ENCODE measurements at places on chromosomes 2 and 18.

DNA sequence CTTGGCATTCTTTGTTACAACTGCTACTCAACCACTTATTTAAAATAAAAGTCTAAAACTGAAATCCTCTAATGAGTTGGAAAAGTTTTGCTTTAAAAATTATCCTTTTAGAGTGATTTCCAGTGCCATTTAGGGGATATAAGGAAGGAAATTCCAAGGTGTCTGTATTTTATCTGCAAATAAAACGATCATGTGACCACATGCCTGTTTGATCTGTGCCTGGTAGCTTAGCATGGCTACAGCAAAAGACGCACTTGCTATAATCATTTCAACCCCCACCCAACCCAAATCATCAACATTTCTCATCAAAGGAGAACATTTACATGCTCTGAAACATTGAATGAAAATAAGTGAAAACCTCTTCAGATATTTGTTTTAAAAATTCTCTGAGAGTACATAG is 615.1 kb downstream of the IRS1 start:
- no peak for DNase-seq

- no peak for DNase-seq
These were observed 178.1 kb downstream of the MREG start for GRCh38 chr2:215835231-215835630.

GRCh38 chr2:13572466-13572865 is 855.7 kb downstream of the TRIB2 start:
- DNase-seq: peak; percentile 5

- DNase-seq: no peak
These were observed 338.6 kb upstream of the SOX11 start for GRCh38 chr2:5353565-5353964.

GRCh38 chr2:128412181-128412871 is 93.7 kb upstream of the HS6ST1 start:
- DNase-seq: no peak

- DNase-seq: no peak
These were observed 16.8 kb downstream of the KIF1A start for GRCh38 chr2:240803191-240803590.

GRCh38 chr2:44342854-44343253 is 18.4 kb downstream of the PREPL start:
- no peak for DNase-seq

DNA sequence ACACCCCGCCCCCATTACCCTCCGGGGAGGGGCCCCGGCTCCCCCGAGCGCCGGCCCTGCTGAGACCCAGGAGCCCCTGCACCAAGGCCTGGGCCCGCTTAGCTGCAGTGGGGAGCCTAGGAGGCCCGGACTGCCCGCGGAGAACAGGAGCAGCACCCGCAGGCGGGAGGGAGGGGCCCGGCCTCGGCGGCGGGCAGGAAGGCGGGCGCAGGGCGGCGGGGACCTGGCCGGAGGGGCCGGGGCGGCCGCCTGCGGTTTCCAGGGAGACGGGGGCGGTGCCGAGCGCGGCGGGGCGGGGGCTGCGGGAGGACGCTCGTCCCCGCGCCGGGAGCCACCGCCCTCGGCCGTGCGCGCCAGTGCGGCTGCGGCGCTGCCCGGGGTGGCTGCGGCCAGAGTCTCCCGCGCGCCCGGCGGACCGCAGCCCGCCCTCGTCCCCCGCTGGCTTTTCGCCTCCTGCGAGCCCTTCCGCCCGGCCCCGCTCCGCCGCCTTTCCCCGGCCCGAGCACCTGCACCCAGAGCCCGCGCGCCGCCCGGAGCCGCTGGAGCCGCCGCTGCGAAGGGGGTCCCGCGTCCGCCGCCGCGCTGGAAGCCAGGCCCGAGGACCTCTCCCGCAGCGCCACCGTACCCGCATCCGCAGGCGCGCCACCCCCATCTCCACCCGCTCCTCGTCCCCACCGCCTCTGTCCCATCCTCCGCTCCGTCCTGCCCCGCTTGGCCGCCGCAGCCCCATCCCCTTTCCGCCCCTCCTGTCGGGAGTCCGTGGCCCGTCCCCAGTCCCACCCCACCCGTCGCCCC is 17.2 kb downstream of the GPC1 start:
- DNase-seq: no peak

GRCh38 chr2:49004036-49004626 is 150.2 kb downstream of the FSHR start:
- no peak for DNase-seq

DNA sequence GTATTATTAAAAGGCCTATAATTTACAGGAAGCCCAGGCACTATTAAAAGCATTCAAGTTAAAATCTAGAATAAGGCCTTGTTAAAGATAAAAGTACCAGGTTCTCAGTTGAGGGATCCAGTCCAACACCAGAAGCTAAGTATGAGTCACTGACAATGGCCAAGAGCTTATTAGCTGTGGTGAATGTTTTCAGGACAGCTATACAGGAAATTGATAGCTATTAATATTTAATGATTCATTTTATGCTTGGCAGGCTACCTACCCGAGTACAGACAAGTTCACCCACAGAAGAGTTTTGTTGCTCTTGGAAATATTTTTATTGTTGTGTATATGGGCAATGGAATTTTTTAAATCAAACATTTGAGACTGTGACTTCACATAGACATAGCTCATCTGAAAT is 729.6 kb upstream of the ZNF804A start:
- no peak for DNase-seq

DNA sequence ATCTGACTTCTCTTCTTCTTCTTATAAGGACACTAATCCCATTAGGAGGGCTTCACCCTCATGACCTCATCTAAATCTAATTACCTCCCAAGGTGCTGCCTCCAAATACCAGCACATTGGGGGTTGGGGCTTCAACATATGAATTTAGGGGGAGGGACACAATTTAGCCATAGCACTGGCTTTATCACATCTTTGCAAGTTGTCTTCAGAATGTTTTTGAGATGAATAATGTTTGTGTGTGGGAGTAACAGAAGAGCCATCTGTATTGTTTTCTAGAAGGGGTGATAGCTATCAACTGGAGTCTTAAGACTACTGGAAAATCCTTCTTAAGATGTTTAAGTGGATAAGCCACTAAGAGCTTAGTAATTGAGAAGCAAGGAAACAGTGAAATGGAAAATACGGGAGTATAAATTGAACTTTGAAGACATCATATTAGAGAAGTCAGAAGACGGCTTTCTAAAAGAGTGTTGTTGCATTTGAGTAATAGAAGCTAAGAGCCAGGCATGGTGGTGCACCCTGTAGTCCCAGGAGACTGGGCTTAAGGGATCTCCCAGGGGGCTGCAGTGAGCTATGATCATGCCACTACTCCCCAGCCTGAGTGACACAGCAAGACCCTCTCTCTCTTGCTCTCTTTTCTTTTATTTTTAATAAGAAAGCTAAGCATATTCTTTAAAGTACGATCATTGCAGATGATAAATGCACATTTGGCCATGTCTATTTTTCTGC is 32.6 kb upstream of the B3GNT2 start:
- no peak for DNase-seq

DNA sequence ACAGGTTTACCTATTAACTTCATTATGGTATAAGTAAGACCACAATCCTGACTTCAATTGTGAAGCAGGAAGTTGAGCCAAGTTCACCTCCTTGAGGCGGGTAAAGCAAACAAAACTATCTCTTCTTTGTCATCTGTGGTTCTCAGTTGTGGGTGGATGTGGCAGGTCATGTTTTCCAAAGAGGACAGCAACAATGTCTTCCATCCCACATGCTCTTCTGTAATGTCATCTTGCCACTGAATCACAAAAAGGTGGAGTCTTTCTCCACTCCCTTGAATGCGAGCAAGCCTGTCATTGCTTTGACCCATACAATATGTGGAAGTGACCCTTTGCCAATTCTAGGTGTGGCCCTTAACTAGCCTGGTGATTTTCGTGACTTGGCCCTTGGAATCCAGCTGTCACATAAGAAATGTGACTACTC is 98.7 kb downstream of the GRB14 start:
- no peak for DNase-seq

GRCh38 chr2:86123328-86123925 is 17.4 kb downstream of the PTCD3 start:
- peak; percentile 57 for DNase-seq

DNA sequence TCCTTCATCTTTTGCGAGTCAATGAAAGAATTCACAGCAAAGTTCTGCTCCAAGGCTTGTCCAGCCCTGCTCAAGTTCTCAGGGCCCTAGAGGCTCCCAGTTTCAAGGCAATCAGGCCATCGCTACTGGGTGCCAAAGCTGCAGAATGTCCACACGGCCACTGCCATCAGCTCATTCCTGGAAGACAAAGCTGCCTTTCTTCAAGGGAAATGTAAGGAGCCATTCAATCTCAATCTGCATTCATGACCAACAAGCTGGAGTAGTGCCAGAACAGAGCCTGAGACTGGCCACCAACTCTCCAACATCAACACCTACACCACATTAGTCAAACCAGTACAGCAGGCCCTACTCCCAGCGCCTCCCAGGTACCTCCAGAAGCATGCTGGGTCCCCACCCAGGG is 202.2 kb downstream of the TCF4 start:
- no peak for DNase-seq

DNA sequence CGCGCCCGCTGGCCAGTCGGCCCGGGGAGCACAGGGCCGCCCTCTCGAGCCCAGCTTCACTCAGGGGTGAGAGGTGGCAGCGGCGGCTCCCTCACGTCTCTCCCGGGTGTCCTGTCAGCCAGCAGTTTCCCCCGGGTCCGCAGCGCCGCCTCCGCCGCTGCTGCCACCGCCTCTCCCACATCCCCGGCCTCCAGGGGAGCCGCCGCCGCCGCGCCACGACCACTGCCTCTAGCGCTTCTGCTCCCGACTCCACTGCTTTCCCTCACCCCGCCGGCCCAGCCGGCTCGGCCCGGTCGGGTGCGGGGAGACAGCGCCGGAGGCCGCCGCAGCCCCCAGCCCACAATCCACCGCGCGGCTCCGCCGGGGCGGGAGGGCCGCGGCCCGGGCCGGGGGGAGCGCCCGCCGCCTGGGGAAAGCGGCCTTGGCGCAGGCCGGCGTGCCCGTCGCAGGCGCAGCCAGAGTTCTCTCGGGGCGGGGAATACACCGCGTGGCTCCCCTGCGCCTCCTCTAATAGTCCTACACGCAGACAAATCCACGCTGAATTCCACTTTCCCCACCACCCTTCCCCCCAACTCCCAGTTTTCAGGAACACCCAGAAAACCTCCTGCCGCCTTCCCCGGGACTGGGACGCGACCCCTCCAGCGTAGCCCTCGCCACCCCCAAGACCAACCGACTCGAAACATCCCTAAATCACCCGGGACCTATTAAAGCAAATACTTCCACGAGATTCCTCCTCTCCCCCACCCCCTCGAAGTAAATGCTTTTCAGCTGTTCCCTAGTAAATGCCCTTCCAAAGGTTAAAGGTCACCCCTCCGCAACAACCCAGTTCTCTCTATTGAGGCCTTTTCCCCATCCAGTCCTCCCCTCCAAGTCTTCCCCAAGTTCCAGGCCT is at the start of gene VPS54:
Gene VPS54 (minus strand): TSS at position 346 of the 892 bp plus-strand sequence. CDS start 35,429 bp downstream, outside the sequence.
- peak; percentile 32 for DNase-seq

- no peak for DNase-seq
These were observed 235.0 kb downstream of the PMAIP1 start for GRCh38 chr18:60134806-60135205.

DNA sequence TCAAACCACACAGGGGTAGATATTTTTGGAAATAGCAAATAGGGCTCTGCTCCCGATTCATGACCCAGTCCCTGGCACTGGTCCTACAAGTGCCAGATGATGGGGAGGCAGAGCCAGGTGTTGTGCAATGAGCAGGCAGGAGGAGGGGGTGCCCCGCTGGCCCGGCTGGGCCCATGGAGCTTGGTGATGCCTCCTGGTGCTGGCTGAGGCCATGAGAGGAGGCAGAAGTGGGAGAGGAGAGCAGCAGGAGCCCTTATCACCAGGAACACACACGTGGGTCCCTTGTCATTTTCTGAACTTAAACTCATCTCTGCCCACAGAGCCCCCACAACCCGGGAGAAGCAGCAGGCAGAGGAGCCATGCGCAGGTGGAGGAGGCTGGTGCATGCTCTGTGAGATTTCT is 90.5 kb upstream of the MAPK4 start:
- DNase-seq: no peak

GRCh38 chr18:74225193-74225840 is 66.4 kb downstream of the CYB5A start:
- no peak for DNase-seq

- DNase-seq: no peak
These were observed 207.9 kb downstream of the SEPTIN10 start for GRCh38 chr2:109405873-109406272.

GRCh38 chr2:165969227-165969626 is 15.7 kb upstream of the TTC21B start:
- DNase-seq: no peak

- DNase-seq: no peak
These were observed 106.3 kb downstream of the GYPC start for GRCh38 chr2:126761981-126762878.

DNA sequence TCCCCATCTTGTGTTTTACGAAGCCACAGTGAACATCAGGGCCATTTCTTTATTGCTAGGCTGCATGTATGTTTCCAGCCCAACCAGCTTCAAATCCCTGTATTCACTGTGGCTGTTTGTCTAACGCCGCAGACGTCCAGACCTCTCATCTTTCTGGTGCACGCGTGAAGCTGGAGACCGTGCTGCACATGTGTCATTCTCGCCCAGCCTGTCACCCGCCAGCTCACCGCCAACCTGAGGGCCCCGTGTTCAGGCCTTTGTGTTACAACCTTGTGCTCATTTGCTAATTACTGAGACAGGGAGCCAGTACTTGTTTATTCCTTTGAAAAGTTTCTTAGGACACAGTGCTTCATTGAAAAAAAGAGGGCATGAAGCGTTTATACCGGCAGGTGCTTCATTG is 21.4 kb downstream of the SALL3 start:
- DNase-seq: no peak

- no peak for DNase-seq
These were observed 28.0 kb downstream of the DNER start for GRCh38 chr2:229686122-229686919.

GRCh38 chr2:198653311-198653710 is 804.4 kb downstream of the SATB2 start:
- no peak for DNase-seq

DNA sequence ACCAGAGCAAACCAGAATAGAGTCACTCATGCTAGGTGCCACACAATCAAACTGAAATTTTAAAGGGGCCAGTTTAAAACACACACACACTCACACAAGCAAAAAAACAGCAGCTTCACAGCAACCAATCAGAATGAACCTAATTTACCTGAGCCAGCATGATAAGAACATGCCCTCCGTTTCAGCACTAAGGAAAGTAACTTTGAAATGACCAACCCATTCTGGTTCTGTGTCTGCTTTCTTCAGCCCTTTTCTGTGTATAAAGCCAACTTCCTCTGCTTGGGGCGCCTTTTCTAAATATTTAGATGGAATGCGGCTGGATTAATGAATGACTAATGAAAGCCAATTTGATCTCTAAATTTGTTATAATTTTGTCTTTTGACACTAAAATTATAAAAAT is 629.1 kb downstream of the ZEB2 start:
- no peak for DNase-seq

DNA sequence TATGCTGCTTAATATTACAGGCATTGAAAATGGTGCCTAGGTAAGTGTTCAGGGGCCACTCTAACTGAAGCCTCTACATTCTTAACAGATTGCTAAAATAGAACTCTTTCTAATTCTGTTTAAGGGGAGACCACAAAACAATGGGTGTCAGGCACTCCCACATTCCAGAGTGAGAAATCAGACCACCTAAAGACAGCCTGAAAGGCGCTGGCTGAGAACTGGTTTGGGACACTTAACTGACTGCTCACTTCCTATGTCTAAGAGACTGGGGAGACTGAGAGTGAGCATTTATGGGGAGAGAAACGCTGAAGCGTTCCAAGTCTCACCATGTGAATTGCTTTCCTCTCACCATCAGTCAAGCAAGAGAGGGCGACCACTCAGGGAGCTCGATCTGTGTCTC is 108.8 kb upstream of the ITGB6 start:
- DNase-seq: peak; percentile 98

GRCh38 chr2:71460595-71461303 is 7.4 kb downstream of the DYSF start:
- DNase-seq: no peak
